ENCODE measurements at places on chromosomes 5 and 9.

DNA sequence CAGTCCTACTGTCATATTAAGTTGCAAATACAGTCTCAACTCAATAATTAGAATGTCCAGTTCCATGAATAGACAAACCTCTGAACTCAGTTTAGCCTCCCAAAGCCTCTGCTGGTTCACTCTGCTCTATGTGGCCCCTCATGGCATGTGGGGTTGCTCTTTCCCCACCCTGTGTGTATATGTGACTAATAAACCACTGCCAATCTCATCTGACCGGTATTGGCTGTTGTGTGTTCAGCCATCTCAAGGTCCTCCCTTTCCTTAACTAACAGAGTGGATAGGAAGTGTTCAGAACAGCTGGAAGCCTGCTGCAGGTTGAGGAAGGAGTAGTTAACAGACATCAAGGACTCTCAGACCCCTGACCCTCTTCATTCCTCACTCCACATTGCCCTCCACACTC lies 55.3 kb downstream of the IL33 start:
- no peak for DNase-seq

GRCh38 chr9:4997196-4997595 lies 12.1 kb downstream of the JAK2 start:
- no peak for DNase-seq

DNA sequence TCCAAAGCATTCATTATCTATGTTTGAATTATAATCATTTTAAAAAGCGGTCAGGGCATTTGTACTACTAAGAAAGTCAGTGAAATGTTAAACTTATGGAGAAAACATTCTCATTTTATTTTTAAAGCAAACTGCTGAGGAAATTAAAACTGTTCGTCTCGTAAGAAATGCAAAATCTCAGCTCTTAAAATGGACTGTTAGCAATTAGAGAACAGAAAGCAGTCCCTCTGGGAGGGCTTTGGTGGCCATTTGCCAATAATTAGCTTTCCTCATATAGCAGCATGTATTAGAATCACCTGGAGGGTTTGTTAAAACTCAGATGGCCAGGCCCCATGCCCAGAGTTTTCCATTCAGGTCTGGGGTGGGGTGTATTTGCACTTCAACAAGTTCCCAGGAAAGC lies 120.7 kb upstream of the RASEF start:
- DNase-seq: no peak

DNA sequence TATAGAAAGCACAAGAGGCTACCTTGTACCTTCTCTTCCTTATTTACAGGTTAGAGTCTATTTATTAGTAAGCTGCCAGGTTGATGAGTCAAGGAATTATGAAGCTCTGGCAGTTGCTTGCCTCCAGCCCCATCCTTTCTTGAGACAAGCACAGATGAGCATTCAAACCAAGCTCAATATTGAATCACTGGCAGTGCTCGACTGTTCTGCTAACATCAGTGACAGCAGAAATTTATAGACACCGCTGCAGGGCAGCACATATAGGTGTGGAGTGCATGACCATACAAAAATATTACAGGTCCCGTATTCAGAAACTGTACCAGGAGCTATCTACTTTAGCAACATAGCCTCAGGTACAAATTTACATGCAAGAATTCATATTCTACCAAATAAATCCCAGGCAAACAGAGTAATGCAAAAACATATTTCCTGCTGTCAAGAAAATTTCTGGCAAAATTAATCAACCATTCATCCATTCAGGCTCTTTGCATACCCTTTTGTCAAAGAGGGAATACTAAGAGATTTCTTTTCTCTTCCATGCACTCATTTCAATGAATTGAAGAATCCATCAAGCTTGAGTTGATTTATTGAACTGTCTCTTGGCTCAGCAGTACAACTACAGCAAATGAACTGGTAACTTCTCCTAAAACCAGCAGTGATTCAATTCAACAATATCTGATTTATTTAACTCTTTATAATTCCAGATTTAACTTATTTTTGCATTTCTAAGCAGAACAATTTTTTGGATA lies 26.9 kb upstream of the PCA3 start:
- no peak for DNase-seq

- DNase-seq: no peak
Observed at GRCh38 chr5:43332401-43332800, 19.2 kb upstream of the HMGCS1 start.

DNA sequence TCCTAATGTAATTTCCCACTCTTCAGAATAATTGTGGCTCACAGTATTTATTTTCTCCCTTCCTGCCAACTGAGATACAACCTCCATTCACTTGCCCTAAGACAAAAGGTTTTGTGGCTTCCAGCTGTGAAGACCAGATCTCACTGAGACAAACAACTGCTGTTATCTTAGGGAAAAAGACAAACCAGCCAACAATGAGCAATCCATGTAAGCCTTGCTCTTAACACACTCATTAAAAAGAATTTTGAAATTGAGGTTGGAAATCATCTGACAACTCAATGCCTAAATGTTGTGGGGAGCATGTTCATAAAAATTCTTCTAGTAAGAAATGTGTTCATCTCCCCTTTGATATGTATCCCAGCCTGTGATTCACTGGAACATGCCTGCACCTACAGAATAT lies 132.9 kb downstream of the ADAMTSL1 start:
- DNase-seq: no peak

- no peak for DNase-seq
Observed at GRCh38 chr5:72144762-72145161, 37.5 kb downstream of the MAP1B start.
